ENCODE measurements at places on chromosomes 5 and 9.

GRCh38 chr5:142312399-142312798 is 12.4 kb downstream of the SPRY4 start:
- no peak for DNase-seq

DNA sequence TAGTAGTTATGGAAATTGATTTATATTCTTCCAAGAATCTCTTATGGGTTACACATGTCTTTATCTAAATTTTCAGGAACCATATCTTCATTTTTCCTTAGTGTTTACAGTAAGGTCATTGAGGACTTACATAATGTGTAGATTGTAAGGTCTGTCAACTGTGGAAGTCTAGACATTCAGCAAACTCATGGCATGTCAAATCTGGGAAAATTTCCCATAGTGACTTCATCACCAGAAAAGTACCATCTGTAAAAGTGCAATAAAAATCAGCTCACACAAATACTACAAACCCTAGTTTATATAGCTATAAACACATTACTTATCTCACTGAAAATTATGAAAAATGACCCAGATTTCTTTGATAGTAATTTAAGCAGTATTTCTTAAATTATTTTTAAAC is 419.4 kb downstream of the MTRR start:
- no peak for DNase-seq

DNA sequence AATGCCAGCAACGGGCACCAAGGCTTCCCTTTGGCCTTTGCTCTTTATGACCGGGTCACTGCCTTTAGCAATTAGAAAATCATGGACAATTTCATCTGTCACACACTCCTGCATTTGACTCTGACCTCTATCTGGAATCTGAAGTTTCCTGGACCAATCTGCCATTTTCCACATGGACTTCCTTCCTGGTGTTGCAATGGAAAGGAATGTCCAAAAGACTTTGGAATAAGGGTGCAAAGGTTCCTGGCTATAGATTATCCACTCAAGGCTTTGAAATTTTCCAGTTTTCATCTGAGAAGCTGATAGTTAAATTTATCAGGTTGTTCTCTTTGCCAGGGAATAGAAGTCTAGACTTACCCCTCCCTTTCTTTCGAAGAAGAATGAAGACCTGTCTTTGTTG is 523.1 kb upstream of the ZNF462 start:
- no peak for DNase-seq

- DNase-seq: no peak
Measured at GRCh38 chr5:60209146-60209840, 315.8 kb upstream of the PDE4D start.

- no peak for DNase-seq
Measured at GRCh38 chr9:1960342-1961042, 54.7 kb upstream of the SMARCA2 start.

- peak; percentile 89 for DNase-seq
Measured at GRCh38 chr5:116360008-116360853, 214.4 kb downstream of the SEMA6A start.

DNA sequence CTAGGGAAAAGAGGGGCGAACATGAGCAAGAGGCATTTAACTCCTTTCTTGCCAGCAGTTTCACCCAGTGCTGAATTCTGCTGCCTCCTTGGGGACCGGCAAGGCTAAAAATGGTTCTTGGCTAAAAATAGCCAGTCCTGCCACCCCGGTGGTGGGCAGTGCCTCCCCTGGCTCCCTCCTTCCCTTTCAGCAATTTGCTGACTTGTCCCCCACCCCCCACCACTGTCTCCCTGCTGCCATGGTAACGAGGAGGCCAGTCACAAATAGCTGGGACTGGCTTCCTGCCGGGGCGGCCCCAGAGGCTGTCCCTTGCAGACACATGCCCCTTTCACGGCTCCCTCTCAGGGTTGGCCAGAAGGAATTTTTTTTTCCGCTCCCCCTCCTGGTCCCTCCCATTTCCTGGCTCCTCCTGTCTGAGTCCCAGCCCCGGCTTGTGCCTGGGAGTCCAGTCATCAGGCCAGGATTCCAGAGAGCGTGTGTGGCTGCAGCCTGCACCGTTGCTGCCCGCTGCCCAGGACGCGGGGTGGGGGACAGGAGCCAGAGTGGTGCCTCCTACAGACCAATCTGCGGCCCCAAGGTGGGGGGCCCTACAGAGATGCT is 130.3 kb downstream of the RGS3 start:
- DNase-seq: peak; percentile 99

DNA sequence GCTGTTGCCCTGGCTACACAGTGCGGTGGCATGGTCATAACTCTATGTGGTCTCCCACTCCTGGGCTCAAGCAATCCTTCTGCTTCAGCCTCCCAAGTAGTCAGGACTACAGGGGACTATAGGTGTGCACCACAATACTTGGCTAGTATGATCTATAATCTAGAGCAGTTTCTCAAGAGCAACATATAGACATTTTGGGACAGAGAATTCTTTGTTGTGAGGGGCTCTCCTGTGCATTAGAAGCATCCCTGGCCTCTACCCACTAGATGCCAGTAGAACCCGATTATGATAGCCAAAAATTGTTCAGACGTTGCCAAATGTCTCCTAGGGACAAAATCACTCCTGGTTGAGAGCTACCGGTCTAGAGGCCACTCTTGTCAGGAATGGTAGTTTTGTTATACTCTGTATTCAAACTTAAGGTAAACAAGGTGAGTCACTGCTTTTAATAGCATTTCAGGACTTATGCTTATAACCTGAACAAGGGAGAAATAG is 7.2 kb downstream of the ANKHD1 start:
- no peak for DNase-seq

- no peak for DNase-seq
Measured at GRCh38 chr5:5350101-5350500, 72.4 kb upstream of the ICE1 start.

- DNase-seq: peak; percentile 56
Measured at GRCh38 chr5:73464016-73464745, 15.6 kb upstream of the FOXD1 start.

DNA sequence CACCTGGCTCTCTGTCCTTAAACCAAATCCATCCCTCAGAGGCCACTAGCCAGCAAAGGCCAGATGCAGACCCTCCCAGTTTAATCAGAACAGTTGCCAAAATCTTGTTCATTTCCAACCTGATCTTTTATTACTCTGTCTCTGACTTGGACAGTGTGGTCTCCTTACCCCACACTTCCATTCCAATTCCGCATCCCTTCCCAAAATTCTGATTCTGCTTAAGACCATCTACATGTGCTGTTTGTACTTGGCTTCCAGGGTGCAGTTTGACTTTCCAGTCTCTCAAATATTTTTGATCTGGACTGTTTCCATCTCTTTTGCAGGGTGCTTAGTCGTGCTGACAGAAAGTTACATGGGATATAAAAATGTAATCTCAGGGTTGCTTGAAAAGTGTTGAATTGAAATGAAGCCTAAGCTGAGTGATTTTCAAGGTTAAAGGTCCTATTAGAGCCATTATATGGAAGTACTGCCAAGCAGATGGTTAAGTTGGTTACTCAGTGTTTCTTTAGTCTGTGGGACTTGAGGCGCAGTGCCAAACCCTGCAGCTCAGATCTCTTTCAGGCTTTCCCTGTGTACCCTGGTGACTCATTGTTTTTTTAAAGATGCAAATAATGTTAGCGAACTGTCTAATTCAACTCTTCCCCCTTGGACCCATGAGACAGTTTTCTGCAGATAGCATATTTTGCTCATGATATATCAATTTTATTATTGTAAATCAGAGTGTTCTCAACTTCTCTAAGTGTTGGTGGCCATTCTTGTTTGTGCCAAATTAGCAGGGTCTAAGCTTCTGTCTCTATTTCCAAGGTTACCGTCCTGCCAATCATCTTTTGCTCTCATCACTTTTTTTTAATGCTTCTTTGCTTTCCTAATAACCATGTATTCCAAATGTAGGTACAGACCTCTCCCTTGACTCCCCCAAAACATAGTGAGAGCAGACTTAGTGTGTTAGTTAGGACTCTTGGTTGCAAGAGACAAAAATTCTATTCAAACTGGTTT is 18.2 kb upstream of the DCP2 start:
- peak; percentile 95 for DNase-seq

DNA sequence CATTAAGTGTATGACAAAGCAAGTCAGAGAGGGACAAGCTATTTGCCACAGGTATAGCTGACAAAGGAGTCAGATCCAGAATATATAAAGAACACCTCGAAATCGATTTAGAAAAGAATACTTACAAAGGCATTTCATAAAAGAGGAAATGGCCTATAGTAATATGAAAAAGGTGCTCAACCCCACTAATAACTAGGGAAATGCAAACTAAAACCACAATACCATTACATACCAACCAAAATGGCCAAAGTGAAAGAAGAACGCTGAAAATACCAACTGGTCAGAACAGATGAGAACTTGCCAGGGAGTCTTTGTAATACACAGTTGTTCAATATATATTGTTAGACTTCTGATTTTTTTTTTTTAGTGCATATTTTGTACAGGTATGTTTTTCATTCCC is 152.9 kb downstream of the CDC42SE2 start:
- no peak for DNase-seq

- no peak for DNase-seq
Measured at GRCh38 chr5:127228540-127229184, 61.9 kb upstream of the MEGF10 start.

DNA sequence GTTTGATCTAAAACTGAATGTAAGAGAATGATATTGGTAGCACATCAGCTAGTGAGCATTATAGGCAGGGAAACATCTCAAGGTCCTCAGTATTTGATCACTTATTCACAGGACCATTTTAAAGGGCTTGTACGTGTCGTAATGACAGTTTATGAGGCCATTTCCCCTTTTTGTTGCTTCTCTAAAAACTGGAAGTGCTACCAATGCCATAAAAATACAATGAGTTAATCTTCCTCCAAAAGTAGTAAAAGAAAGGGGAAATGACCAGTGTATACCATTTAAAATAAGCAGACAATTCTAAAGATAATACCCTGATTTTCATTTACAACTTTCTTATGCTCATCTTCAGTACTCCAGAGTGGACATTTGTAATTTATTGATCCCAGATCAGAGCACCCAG is 285.8 kb upstream of the PCSK5 start:
- no peak for DNase-seq

GRCh38 chr5:17312358-17312757 is 94.9 kb downstream of the BASP1 start:
- no peak for DNase-seq

- DNase-seq: peak; percentile 79
Measured at GRCh38 chr5:78511121-78511906, 137.3 kb downstream of the LHFPL2 start.

DNA sequence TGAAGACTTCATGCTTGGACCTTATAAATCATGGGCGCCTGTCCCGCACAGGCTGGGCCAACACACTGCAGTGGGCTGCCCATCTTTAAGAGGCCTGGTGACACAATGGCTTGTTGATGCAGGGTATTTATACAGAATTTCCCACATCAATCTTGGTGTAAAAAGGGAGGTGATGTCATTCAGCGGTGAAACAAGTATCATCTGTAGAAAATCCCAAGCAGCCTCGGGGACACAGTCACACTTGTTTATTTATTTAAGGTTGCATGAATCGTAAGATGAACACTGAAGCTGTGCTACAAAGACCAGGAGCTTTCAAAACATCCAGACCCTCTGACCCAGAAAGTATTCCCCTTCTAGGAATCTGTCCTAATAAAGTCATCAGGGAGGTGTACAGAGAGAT is 40.5 kb downstream of the SMIM23 start:
- DNase-seq: no peak
